EL (cell line): ENCODE measurements at places on chromosomes 4 and X.

- DNase-seq = peak; percentile 15
These were observed 11.3 kb downstream of the BST1 start for GRCh38 chr4:15714141-15714540.

- peak; percentile 52 for DNase-seq
These were observed 53.8 kb upstream of the TBC1D14 start for GRCh38 chr4:6855692-6856297.

DNA sequence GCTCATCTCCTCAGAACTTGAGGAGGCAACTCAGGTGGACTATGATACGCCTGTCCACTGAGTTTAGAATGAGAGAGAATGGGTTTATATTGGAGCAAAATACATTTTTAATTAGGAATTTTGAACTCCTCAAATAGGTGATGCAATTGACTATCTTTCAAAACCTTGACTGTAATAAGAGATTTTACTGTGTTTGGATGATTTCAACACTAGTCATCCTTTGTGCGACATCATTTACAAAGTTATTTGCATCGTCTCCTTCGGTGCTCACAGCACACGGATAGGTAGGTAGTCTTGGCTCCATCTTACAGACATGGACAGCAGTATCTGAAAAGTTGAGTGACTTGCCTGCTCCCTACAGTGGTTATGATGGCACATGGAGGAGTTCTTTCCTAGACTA, 67.0 kb downstream of the AASDH start:
- DNase-seq = no peak

DNA sequence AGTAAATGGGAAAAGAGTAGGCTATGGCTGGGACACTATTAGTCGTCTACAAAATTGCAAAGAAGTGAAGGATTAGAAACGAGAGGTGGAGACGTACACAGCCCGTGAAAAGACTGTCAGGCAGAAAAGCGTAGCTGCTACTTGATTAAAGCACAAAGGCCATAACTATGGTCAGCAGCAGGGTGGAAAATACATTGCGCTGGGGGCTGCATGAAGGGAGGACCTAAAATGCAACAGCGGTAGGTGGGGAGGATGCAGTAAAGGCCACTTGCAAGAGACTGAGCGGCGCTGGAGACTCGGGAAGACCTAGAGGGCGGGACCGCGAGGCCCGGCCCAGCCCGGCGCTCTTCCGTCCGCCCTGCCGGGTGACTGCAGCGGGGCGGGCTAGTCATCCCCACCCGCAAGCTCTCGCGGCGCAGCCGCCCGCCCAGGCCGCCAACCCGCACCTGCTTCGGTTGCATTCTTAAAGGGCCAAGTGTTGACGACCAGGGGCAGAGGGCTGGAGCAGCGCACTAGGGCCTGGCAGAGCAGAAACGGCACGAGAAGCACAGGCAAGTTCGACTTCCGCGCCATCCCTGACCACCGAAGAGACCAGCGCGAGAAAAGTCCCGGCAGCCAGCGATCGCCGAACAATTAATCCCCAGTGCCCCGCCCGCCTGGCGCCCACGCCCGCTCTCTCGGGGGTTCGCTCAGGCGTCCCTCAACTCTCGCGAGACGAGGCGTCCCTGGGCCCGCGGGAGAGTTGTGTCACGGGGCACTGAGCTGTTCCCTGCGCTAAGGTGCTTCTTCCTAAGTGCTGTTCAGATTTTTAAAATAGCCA, at the start of gene AGA:
Gene AGA (minus strand): TSS at position 635 of the 820 bp plus-strand sequence. CDS start 62 bp downstream, at position 573.
- DNase-seq = peak; percentile 95

- DNase-seq = no peak
These were observed 76.4 kb downstream of the SNX25 start for GRCh38 chr4:185285632-185286393.

GRCh38 chr4:175308236-175308635, 390.1 kb downstream of the ADAM29 start:
- DNase-seq = peak; percentile 50

- DNase-seq = peak; percentile 47
These were observed 723 bp downstream of the NKX6-1 start for GRCh38 chr4:84498203-84498934.

DNA sequence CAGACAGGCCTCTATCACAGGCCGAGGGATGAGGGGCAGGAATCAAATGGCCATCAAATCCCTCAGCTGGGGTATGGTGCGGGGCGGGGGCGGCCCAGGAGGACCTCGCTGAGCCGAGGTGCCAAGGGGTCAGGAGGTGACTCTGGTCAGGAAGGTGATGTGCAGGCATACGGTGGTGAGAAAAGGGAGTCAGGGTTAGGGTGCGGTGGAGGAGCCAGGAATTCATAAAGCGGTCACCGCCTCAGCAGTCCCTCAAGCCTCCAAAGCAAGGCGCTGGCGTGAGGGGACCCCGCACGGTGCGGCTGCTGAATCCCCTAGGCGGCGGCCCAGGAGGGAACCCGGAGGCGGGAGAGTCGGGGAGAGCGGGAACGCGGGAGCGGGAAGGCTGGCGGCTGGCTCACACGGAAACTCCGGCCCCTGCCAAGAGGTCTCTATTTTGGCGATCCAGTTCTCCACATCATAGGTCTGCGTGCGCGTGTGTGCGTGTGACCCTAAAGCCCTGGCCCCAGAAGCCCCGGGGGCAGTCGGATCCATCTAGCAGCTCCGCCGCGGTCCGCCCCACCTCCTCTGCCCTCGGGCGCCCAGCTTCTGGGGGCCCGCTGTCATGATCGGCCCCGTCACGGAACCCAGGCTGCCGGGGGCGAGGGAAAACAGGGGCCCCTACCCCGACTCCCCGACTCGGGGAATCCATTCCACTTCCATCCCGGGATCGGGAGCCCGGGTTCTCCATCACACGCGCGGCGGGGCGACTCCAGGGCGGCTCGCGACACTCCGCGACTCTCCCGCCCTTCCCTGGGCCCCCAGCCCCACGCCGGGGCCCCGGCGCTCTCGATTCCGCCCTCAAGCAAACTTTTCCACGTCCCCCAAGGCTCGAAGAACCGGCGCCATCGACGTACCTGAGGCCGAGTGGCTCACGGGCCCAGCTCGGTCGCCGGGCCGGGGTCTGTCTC, 593 bp downstream of the ELF4 start:
- peak; percentile 60 for DNase-seq

DNA sequence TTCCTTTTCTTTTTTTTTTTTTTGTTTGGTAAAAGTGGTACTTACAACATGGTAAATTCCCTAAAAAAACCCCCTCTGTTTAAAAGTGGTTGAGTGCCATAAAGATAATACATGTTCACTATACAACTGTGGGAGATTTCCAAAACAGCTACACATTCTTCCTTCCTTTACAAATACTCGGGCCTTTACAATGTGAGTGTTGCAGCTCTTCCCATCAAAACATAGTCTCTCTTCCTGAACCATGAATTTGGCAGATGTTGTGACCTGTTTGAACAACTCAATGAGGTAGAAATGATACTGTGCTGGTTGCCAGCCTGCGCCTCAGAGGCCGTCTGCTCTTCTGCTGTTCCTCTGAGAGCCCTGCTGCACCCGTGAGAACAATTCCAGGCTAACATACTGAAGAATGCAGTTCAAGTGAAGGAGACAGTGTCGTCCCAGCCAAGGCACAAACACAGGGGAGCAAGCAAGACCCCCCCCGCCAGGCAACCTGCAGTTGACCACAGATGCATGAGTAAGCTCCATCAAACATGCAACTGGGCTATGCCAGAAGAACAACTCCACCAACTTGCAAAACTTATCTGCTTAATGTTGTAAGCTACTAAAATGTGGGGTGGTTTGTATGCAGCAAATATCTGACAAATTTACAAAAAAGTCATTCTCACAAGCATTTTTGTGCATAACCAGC, 645.0 kb downstream of the PCDH7 start:
- no peak for DNase-seq

- peak; percentile 42 for DNase-seq
These were observed 36.1 kb upstream of the DOCK11 start for GRCh38 chrX:118459494-118459893.

- peak; percentile 64 for DNase-seq
These were observed 1658.0 kb downstream of the STIM2 start for GRCh38 chr4:28518561-28519165.

DNA sequence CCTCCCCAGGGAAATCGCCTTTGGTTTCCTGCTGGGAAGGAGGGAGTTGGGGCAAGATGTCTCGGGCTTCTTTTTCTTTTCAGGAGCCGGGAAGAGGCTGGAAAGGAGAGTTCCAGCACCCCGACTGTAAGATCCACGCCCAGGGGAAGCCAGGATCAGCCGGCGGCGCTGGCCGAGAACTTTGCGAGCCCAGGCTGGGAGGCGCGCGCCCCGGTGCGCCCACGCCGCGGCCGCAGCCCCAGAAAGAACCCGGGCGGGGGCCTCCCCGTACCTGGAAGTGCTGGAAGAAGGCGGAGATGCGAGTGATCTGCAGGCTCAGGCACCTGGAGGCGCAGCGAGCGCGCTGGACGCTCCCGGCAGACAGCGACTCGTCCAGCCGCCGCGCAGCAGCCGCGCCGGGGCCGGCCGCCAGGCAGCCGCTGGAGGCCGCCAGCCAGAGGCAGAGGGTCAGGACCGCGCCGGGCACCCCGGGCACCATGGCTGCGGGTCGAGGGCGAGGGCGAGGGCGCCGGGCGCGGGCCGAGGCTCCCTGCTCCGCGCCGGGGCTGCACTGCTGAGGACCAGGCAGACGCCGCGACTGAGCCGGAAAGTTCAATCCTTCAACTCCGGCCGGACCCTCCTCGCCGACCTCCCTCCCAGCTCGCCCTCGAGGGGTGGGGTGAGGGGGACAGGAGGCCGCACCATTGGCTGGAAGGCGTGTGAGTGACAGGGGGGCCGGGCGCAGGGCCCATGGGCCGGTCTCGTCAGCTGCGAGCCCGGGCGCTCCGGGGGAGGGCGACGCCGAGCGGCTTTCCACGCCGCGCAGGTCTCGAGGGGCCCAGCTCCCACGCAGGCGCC, at the start of gene ANOS1:
Gene ANOS1 (minus strand): TSS at position 579 of the 837 bp plus-strand sequence. CDS start 101 bp downstream, at position 478.
- DNase-seq = peak; percentile 41

- peak; percentile 11 for DNase-seq
These were observed 58.1 kb upstream of the HOPX start for GRCh38 chr4:56739066-56739777.

DNA sequence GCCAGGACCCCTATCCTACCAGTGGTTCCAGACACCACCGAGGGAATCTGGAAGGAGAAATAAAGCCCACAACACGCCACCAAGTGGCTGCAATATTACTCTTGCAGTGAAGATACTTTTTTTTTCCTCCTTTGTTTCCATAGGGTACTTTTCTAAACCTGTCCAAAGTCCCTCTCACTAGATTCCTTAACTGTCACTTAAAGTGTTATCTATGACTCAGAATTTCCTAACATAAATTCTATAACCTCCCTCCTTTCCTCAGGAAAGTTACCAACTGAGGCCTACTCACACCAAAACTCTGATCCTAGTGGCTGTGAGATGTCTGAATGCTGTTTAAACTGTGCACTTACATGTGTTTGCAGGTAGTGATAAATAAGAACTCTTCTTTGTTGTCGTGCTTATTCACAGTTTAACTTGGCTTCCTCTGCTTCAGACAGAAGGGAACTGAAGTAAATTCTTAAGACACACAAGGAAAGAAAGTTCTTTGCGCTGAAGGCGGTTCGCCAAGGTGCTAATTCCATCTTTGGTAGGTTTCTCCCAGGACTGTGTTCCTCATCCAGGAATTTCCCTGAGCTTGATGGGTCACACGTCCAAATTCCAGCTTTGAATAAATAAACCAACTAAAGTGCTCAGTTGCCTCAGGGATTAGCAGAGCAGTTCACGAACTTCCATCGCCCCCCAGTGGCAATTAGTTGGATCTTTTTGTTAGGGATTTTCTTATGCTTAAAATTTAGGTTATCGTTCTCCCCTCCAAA, 10.7 kb upstream of the HCCS start:
- DNase-seq = peak; percentile 76

DNA sequence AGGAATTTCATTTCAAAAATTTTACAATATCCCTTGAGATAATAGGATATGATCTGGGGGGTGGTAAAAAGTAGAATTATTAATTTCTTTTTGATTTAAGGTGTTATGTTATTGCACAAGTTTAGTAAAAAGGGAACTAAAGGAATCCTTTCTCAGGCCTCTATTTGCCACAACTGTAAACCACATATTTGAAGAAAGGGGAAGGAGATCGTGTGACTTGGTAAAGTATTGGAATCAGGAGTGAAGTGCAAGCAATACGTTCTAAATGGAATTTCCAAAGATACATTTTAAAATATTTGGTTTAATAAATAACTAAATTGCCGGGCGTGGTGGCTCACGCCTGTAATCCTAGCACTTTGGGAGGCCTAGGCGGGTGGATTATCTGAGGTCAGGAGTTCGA, 35.3 kb upstream of the SCRG1 start:
- no peak for DNase-seq

DNA sequence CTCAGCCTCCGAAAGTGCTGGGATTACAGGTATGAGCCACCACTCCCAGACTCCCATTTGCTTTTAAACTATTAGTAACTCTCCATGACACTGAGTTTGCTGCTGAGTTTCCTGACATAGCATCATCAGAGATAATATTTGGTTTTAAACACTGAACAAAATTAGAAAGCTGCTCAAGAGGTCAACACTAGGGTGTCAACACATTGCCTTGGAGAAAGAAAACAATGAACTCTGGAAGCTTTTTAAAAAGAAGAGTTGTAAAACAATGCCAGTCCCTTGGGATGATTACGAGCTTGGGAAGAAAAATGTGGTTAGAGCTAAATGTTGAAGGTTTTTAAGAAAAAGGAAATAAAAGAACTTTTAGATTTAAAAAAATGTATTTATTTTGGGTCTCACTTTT, 264.8 kb downstream of the CAMK2D start:
- DNase-seq = no peak

DNA sequence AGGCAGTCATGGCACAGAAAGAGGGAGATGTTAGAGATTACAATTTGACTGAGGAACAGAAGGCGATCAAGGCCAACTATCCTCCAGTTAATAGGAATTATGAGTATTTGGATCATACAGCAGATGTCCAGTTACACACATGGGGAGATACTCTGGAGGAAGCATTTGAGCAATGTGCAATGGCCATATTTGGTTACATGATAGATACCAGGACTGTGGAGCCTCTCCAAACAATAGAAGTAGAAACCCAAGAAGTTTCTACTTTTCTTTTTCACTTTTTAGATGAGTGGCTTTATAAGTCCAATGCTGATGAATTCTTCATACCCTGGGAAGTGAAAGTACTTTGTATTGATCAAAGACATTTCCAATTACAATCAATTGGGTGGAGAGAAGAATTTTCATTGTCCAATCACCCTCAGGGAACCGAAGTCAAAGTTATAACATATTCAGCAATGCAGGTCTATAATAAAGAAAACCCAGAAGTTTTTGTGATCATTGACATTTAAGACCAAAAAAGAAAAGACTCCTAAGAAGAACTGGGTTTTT, 139.1 kb downstream of the MAB21L2 start:
- DNase-seq = no peak

GRCh38 chr4:168900080-168900479, 110.0 kb downstream of the CBR4 start:
- DNase-seq = no peak
